Activated CD4-positive, alpha-beta memory T cell treated with anti-CD3 and anti-CD28 coated beads for 36 hours (primary cell): ENCODE measurements at places on chromosomes 5 and 9.
A peak's percentile ranks its signal among the peaks of the same experiment; 100 is the strongest.

- no peak for DNase-seq
These were observed 90.3 kb downstream of the DIRAS2 start for GRCh38 chr9:90552317-90552716.

DNA sequence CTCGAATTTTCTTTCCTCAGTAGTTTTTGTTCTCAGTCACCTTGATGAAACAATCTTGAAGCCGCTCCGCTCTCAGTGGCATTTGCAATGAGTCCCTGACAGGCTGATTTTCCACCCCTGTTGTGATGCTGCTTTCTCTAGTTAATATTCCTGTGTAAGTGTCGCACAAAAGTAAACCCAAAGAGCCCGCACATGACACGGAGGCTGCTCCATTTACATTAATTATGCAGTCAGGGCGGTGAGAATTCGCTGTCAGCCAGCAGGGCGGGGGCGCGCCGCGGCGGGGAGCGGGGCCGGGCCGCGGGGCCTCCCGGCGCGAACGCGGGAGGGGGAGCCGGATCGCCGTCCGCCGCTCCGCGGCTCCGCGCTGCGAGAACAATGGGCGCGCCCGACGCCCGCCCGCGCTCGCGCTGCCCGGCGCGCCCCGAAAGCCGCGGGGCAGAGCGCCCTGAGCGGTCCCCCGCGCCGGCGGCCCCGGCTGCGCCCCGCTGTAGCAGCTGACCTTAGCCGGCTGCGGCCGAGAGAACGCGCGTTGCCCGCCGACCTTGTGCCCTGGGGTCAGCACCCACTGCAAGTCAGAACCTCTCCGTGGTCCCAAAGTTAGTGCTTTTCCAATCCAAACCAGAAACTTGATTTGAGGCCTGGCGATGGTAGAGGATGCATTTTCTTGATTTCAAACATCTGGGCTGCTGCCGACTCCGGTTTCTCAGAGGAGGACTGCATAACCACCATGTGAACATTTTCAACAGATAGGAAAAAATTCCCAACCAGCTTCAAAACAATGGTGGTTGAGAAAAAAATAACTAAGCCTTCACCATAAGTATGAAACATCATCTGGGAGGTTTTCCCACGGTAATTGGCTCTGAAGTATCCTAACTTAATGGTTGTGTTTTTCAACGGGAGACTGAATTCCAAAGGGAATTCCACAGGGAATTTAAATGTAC is 142.6 kb downstream of the PBX3 start:
- peak; percentile 35 for DNase-seq

DNA sequence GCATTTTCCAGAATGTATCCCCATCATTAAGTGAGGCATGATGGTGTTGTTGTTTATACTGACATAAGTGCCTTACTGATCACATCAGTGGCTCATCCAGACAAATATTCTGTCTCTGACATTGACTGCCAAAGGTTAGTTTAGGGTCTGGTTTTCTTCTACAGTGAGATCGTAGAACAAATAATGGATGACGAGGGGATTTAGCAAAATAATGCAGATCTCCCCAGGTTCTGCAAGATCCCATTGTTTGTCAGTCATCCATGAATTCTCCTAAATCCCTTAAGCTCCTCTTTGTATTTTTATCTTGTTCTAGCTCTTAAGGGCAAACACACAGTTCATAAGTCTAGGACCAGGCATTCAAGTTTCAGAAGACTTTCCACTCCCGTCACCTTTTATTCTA is 93.1 kb upstream of the DHFR start:
- no peak for DNase-seq

GRCh38 chr9:32161720-32162119 is 222.7 kb upstream of the ACO1 start:
- no peak for DNase-seq

DNA sequence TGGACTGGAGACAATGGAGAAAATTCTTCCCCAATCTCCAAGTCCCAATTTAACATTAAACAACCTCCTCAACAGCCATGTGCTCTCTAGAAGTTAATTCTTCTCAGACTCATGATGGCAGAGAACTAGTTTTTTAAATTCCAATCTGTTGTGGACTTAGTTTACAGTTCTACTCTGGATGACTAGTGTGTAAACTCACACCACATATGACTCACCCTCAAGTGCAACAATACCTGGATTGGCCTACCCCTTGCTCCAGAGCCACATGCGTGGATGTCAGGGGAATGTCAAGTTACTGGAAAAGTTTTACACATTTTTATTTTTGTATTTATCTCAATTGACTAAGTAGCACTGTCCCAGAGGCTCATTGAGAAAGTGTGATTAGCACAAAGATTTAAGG is 136.0 kb upstream of the EFNA5 start:
- no peak for DNase-seq

DNA sequence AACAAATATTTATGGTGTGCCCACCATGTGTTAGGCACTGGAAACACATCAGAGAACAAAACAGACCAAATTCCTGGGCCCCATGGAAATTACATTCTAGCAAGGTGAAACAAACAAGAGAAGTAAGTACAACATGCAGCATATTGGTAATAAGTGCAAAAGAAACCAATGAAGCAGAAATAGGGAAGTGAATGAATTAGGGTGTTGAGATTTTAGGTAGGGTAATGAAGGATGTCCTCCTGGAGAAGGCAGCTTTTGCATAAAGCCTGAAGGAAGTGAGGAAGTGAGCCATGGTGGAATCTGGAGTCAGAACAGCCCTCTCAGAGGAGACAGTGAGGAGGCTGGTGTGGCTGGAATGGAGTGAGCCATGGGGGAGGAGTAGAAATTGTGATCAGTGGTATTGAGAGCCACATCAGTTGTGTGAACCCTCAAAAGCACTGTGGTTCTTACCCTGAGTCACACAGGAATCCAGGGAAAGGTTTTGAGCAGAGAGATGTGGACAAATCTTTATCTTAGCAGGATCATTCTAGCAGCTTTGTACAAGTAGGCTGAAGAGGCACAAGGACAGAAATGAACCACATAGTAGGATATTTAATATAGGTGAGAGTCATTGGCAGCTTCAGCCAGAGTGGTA is 52.7 kb upstream of the ARL15 start:
- DNase-seq, result no peak

- no peak for DNase-seq
These were observed 56.3 kb downstream of the USP20 start for GRCh38 chr9:129891569-129891968.

DNA sequence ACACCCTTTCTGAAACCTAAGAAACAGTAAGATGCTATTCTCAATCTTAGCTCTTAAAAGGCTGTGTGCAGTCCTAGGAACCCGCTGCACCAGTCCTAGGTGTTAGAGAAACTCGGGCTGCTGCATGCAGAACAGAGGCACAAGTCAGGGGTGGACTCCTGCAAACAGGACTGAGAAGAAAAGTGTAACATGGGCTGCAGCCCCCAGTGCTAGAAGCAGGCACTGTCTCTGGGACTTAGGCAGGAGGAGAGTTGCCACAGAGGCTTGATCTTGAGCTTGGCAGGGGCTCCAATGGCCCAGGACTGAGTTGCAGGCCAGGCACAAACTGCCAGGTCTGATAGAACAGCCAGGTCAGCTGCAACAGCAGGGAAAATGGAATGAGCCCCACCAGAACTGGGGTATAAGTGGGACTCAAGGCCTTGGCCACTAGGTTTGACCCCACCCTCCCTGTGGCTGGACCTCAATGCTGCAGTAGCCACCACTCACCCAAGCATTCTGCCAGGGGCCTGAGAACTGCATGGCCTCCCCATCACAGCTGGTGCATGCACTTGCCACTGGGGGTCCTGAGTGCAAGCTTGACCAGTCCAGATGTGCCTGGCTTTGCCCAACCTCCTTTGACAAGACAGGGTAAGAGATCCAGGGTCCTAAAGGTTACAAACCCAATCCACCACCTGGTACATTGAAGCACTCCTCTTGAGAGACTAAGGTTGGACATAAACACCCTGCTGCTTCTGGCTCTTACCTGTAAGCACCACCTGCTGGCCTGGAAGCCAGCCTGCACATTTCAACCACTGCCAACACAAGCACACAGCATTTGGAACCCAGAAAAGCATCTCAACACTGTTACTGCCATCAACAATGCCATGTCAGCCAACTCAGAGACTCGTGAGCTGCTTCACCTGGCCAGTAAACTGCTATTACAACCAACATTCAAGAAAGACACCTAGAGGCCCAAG is 103.3 kb downstream of the FBXL17 start:
- DNase-seq, result no peak

DNA sequence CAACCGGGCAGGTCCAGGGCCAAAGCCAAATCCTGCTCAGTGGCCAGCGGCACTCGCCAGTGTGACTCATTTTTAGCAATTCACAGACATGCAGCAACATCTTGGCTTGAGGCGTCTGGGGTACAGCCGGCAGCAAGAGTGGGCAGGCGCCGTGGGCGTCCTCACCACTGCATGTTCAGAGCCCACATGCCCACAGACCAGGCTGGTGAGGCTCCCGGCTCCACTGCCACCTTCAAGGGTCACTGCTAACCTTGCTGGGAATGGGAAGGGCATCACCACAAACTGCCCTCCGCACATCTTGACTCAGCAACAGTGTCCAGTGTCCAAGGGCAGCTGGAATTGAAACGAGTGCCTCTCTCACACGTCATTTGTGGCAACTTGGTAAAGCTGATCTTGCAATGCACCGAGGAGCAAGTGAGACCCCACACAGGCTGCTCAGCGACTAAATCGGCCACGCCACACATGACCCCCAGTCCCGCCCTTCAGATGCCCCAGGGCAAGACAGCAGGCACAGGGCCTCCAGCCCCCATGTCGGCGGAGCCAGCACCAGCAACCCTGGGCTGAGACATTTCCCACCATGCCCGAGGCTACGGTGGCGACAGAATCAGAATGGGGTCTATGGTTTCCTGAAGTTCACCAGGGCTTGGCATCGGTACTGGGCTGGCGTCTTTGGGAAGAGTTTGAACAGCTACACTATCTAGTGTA is 140.3 kb downstream of the ROR2 start:
- no peak for DNase-seq

GRCh38 chr5:57432876-57433275 is 49.7 kb downstream of the ACTBL2 start:
- no peak for DNase-seq

DNA sequence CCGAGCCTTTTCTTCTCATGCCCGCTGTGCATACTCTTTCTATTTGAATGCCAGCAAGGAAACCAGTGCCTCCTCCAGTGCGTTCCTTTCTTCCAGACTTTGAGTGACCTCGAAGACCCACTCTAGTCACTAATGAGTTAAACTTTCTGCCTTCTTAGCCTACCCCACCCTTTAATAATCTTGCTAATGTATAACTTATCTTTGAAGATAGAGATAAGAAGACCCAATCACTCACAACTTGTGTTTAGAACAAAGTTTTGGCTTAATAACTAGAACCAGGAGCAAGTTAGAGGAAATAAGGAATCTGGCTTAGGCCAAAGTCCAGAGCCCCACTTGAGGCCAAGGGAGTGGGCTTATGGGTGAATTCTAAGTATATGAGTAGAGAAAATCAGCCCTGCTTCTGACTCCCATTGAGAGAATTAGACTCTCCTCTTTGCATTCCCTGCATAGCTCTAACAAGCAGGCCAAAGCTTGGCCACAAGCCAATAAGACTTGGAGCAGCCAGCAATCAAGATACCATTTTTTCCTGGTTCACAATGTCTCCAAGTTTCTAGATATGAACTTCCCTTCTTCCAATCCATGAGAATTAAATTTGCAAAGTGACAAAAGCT is 181.5 kb upstream of the PIK3R1 start:
- DNase-seq, result no peak

GRCh38 chr5:172533058-172533398 is 78.7 kb upstream of the SH3PXD2B start:
- no peak for DNase-seq

- DNase-seq, result no peak
These were observed 79.8 kb upstream of the SPATA31D4 start for GRCh38 chr9:81848472-81848871.

DNA sequence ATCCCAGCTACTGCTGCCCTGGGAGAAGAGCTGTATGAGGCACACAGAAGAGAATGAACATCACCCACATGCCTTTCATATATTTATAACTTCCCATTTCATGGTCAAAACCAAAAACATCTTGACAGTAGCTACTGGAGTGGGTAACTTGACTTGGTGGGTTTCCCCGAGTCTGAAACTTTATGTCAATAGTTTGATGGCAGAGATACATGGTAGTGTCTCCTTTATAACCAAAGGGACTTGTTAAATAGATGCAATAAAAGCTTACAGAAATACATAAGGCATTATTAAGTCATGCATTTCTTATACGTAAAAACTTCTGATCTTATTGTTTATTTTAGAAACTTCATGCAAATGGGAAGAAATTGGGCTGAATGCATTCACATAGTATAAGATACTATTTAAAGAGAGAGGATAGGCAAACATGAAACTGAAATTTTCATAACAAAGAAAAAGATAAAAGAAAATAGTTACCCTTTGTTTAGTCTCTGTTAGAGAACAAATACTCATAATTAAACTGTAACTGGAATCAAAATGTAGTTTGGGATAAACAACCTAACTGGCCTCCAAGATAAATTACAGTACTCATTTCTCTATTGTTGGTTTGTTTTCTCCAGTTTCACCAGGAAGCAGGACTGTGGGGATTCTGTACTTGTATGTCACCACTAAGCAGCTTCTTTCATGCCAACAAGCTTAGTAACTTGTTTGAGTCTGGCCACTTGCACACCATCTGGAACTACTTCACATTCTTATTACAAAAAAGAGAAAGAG is 459.3 kb upstream of the MEF2C start:
- no peak for DNase-seq

GRCh38 chr9:113361304-113362018 is 12.1 kb downstream of the BSPRY start:
- DNase-seq, result peak; percentile 57

- no peak for DNase-seq
These were observed 1.6 kb upstream of the PHYKPL start for GRCh38 chr5:178234121-178234749.

DNA sequence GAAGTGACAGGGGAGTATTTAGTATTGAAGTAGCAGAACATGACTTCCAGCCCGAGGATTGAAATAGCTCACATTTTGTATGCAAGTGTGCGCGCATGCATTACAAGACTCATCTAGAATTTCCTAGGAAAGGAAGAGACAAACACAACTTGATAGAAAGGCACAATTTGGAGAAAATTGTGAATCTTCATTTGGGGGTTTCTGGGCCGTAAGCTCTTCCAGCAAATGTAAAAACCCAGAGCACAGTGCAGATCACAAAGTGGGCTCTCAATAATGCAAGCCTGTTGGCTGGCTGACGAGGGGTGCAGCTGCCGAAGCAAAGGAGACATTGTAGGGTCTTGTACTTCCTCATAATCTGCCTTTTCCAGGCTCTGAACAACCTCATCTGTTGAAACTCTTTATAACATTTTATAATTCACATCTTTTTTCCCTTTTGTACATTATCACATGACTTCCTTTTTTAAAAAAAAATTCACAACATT is 109.0 kb downstream of the BAAT start:
- no peak for DNase-seq

DNA sequence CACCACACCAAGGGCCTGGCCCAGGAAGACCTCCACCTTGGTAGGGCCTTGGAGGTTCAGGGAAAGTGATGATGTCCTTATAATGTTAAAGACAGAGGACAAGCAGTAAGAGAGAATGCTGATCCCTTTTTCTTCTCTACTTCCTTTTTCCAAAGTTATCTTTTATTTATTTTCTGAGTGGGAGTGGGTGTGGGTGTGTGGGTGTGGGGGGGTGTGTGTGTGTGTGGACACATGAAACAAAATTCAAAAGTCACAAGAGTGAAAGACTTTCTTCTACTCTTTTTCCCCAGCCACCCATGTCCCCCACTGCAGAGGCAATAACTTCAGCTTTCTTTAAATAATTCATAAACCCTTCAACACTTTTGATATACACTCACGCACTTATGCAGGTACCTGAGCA is 70.8 kb downstream of the ROR2 start:
- DNase-seq, result no peak
